ENCODE measurements at places on chromosomes 5 and 9.
A peak's percentile ranks its signal among the peaks of the same experiment; 100 is the strongest.

DNA sequence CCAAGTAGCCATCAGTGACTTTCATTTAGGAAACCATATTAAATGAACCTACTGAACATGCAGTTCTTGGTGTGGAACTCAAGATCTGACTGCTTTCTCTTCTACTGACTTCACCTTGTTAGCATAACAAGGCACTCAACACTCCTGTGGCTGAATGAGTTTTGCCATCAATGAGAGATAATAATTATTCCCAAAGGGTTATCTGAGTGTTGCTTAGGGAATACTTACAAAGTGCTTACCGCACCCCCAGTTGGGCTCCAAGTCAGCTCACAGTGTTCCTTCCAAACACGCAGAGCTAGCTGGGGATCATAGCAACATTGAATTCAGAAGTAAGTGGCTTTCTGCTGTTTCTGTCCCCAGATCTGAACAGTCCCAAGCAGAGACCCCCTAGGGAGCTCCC lies 182.9 kb downstream of the SREK1 start:
- DNase-seq = no peak

- DNase-seq = no peak
Observed at GRCh38 chr5:7941692-7942091, 72.7 kb downstream of the MTRR start.

- no peak for DNase-seq
Observed at GRCh38 chr5:56350597-56351170, 117.6 kb upstream of the ANKRD55 start.

GRCh38 chr5:39205550-39205949 lies 13.8 kb downstream of the FYB1 start:
- DNase-seq = no peak

GRCh38 chr5:174307656-174308271 lies 262.3 kb downstream of the NSG2 start:
- no peak for DNase-seq

- peak; percentile 6 for DNase-seq
Observed at GRCh38 chr9:71909887-71910649, 925 bp downstream of the ABHD17B start.

DNA sequence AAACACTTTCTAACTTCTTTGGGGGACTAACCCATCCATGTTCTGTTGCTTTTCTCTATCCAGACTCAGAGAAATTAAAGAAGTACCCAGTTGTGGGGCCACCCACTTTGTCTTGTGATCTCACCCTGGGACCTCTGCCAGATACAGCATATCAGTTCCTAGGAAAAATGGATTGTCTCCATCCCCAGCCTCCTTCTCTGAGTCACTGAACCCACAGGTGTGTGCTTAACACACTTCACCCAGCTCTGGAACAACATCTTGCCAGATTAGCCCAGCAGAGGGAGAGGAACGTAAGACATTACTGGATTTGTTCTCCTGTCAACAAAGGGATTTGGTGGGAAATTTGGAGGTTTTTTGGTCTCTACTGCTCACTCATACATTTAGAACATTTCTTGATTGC lies 19.2 kb downstream of the FAM240B start:
- DNase-seq = no peak

GRCh38 chr5:145495741-145496140 lies 339.4 kb downstream of the PRELID2 start:
- no peak for DNase-seq

- no peak for DNase-seq
Observed at GRCh38 chr5:102608414-102608813, 109.6 kb upstream of the SLCO6A1 start.

DNA sequence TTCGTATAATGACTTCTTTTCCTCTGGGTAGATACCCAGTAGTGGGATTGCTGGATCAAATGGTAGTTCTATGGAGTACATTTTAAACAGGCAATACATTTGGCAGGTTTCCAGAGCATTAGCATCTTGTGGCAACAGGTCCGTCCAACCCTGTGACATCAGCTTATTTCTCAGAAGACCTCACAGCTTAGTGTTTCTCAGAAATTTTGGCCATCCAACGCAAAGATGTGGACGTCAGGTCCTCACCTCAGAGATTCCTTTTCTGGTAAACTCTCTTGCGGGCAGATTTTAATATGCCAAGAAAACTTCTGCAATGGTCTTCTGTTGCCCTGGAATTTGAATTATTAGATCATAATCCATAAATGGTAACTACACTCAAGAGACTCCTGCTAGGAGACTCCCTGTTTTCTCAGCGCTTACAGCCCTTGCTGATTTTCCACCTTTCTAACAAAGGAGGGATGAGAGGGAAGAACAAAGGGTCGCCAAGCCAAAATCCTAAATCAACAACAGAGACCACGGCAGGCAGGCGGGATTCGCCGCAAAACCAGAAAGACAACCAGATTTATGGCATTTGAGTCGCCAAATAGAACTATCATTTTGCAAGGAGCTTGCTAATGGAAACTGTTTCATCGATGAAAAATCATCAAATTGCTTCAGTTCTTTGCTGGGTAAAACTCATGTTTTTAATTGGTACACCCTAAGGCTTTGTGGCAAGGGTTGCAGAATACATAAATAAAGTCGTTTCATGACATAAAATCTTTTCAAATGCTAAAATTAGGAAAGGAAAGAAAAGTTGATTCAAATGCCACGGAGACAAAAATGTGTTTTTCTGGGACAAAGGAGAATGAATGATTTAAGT lies 34.1 kb upstream of the PLPP1 start:
- no peak for DNase-seq

- no peak for DNase-seq
Observed at GRCh38 chr5:44911501-44911900, 102.8 kb downstream of the MRPS30 start.

GRCh38 chr9:127209220-127209619 lies 55.4 kb upstream of the GARNL3 start:
- no peak for DNase-seq

- no peak for DNase-seq
Observed at GRCh38 chr9:116152390-116152789, 1.2 kb upstream of the PAPPA start.

DNA sequence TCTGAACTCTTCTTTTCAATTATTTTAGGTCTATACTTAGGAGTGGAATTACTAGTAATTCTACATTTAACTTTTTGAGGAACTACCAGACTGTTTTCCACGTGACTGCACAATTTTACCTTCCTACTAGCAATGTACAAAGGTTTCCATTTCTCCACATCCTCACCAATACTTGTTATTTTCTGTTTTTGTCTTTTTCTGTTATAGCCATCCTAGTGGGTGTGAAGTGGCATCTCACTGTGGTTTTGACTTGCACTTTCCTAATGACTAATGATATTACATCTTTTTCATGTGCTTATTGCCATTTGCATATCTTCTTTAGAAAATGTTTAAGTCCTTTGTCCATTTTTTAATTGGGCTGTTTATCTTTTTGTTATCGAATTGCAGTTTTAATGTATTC lies 136.9 kb upstream of the EGFLAM start:
- no peak for DNase-seq

GRCh38 chr5:91225848-91226686 lies 157.1 kb downstream of the ARRDC3 start:
- no peak for DNase-seq

GRCh38 chr5:133662578-133662977 lies 50.2 kb upstream of the FSTL4 start:
- no peak for DNase-seq

DNA sequence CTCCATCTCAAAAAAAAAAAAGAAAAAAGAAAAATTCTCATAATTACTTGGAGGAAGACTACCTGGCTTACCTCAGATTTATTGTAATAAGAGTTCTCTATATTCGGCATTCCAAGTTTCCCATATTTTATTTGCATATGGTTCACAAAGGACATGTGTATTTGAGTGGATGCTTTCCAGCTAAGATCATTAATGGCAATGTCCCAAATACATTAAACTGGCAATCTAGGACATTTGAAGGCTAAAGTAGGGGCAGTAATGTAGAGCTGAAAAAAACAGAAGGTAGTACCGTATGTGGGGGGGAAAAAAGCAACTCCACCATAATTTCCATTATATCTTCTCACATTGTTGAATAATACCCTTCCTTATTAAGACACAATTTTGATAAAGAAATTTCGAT lies 4.9 kb downstream of the TUT7 start:
- no peak for DNase-seq

GRCh38 chr5:58072300-58072965 lies 387.5 kb downstream of the PLK2 start:
- DNase-seq = no peak

- DNase-seq = no peak
Observed at GRCh38 chr5:146840016-146840415, 38.5 kb downstream of the PPP2R2B start.

DNA sequence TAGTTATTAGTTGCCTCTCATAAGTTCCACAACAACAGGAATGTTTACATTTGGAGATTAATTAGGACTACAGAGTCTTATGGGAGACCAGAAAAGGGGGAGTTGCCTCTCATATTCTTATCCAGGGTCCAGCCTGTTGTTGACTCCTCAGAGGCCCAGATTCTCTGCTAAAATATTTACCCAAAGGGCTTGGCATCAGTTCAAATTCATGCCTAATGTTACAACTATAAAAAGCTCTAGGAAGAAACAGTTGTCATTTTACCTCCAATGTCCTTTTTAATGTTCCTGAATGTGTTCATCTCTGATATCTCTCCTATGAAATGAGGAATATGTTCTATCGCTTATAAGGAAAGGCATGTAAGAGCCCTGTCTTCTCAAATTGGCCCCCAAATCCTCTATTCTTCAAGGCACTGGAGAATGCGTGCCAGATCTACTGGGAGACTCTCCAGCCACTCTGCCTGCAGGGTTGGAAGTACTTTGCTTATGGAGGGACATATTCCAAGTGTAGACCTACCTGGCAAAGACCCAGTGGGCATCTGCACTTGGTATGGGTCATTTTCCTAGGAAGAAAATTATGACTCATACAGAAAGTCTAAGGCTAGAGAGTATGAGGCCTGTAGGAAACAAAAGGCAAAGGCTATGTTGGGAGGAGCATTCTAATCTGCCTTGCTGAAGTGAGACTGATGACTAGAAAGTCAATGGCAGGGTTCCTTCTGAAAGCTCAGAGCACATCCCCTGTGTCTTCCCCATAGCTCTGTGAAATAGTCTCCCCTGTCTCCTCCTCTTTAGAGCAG lies 192.6 kb downstream of the ESM1 start:
- no peak for DNase-seq

DNA sequence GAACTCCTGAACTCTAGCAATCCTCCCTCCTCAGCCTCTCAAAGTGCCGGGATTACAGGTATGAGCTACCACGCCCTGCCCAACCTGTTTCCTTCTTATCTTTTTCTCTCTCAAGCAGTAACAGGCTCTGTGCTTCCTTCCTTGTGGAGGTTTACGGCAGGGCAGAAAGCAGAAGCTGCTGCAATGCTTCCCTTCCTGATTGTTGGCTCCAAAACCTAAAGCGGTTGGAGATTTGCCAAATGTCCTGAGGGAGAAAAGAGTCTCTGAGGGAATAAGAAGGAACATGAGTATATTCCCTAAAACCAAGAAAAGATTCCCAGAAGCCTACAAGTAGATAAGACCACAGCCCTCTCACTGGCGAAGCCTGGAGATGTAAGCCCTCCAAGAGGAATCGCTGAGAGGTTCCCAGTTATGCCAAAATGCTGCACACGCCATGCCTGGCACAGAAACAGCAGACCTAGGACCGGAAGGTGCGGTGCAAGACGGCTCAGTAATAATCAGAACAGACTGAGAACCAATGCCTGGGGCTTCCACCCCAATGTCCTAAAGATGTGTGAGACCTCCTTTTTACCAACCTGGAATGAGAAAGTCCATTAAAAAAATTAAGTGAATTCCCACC lies 73.2 kb downstream of the APTX start:
- DNase-seq = no peak

- DNase-seq = no peak
Observed at GRCh38 chr5:100270023-100270771, 265.0 kb upstream of the FAM174A start.

GRCh38 chr9:133786371-133786753 lies 48.2 kb upstream of the SARDH start:
- DNase-seq = no peak

GRCh38 chr5:180371949-180372348 lies 18.8 kb upstream of the GFPT2 start:
- DNase-seq = no peak

DNA sequence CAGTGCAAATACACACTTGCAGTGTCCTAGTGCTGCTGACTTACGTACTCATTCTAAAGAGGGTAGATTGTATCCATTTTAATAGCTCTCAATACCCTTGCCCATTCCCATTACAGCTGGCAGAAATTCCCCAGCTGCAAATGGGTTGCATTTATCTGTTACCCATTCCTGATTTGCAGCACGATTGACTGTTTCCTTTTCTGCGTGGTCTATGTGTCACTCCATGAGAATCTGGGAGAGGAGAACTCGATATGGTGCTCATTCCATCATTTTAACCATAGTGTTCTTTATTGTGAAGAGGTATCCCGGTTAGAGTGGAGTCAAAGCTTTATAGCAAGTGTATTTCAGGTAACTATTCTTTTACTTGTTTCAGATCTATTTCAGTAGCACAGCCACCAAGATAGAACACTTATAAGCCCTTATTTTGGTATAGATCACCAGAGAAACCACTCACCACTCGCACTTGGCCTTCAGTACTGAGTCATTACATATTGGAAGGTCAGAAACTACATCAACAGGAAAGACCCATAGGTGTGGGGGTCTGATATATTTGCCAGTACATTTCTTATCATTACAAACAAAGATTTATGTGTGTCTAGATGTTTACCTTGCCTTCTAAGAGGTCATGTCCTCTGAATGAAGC lies 139.5 kb downstream of the MUSK start:
- DNase-seq = no peak

- peak; percentile 43 for DNase-seq
Observed at GRCh38 chr9:130118841-130119518, 53.2 kb upstream of the NCS1 start.

- DNase-seq = no peak
Observed at GRCh38 chr9:34347800-34348158, 18.4 kb downstream of the NUDT2 start.

- DNase-seq = no peak
Observed at GRCh38 chr5:173329491-173330337, 1.5 kb upstream of the STC2 start.

GRCh38 chr9:126756876-126757415 lies 47.9 kb upstream of the ZBTB43 start:
- DNase-seq = no peak

GRCh38 chr5:179413086-179413690 lies 67.9 kb upstream of the ADAMTS2 start:
- DNase-seq = no peak
